ENCODE measurements at places on chromosomes 2 and 18.

- DNase-seq, result no peak
Measured at GRCh38 chr2:85578243-85579180, 1.1 kb downstream of the VAMP8 start.

DNA sequence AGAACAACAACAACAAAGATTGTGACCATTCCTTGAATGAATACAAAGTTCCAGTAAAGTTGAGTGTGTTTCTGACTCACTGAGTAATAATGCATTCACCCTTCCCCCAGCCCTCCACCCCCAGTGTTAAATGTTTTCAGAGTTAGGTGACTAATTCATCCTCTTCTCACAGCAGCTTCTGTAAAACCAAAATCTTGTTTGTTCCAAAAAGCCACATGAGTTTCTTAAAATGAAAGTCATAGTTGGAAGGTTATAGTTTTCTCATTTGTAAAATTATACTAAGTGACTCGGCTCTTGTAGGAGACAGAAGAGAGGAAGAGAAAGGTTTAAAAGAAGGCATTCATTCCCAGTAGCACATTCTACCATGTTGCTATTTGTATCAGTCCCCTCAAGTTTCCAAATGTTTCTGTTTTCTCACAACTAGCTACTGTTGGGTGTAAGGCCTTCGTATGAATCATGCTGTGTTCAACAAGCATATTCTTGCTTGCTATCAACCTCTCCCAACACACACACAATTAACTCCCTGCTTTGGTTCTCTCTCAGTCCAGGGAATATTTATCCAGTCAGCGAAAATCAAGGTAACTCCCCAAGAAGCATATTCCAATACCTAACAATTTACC lies 75.3 kb downstream of the MBD2 start:
- no peak for DNase-seq

GRCh38 chr2:219109471-219109870 lies 48.8 kb upstream of the IHH start:
- DNase-seq, result no peak

GRCh38 chr2:85215448-85216401 lies 82.5 kb downstream of the TCF7L1 start:
- DNase-seq, result no peak

DNA sequence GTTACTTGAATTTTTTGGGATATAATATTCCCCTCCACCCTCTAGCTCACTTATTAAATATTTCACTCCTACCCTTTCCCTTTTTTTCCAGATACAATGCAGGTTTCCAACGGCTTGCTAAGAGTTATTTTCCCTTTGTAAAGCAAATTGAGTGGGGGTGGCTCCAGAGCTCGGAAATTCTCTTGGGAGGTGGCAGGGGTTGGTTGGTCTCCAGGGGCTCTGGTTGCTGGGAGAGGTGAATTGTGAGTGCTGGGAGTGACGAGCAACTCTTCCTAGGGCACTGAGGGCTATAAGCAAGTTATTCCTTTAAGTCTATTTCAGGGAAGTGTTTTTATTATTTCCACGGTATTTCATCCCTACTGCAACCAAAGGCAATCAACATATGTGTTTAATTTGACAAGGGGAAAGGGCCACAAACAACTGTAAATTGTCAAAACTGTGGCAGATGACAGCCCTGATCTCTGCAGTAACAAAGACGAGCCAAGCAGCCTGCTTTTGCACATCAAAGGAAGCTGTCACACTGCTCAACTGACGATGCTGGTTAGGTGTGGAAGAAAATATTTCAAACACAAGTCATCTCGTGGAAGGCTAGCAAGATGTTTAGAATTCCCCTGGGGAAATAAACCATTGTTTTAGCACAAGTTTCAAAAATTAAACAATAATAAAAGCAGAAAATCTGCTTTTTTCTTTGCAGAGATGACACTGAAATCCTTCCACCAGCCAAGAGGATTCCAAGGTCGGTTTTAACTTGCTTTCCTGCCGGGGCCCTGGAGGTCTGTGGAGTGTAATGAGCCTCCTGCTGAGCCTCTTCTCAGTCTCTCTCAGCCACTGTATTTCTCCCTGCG lies 34.8 kb upstream of the ASXL2 start:
- no peak for DNase-seq

- no peak for DNase-seq
Measured at GRCh38 chr18:907115-907884, 2.6 kb downstream of the ADCYAP1 start.

GRCh38 chr2:13714466-13714865 lies 918.1 kb upstream of the LRATD1 start:
- DNase-seq, result no peak

DNA sequence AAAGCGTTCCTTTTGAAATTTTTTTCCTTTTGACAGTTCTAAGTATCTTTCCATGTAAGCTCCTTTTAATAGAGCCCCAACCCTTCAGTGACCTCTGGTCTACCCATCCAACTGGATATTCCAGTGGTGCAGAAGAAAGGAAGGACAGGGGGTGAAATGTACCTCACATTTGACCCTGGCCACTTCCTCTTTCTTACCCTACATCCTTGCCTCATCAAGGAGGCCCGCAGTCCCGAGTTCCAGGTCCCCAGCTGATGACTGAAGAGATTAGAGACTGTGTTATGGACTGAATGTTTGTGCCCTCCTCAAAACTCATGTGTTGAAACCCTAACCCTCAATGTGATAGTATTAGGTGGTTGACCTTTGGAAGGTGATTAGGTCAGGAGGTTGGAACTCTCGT lies 158.1 kb downstream of the RBM43 start:
- DNase-seq, result no peak

GRCh38 chr2:21047141-21048009 lies 3.5 kb upstream of the APOB start:
- DNase-seq, result no peak

DNA sequence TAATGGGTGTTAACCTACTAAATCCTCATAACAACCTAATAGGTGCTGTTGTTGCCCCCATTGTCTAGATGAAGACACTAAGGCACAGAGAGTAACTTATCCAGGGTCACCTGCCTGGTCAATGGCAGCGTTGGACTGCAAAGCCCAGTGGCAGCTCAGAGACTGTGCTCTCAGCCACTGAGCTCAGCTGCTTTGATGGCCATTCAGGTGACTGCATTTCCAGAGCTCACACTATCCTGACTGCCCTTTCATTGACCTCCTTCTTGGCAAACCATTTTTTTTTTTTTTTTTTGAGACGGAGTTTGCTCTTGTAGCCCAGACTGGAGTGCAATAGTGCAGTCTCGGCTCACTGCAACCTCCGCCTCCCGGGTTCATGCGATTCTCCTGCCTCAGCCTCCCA lies 115.2 kb downstream of the MAPK4 start:
- no peak for DNase-seq

DNA sequence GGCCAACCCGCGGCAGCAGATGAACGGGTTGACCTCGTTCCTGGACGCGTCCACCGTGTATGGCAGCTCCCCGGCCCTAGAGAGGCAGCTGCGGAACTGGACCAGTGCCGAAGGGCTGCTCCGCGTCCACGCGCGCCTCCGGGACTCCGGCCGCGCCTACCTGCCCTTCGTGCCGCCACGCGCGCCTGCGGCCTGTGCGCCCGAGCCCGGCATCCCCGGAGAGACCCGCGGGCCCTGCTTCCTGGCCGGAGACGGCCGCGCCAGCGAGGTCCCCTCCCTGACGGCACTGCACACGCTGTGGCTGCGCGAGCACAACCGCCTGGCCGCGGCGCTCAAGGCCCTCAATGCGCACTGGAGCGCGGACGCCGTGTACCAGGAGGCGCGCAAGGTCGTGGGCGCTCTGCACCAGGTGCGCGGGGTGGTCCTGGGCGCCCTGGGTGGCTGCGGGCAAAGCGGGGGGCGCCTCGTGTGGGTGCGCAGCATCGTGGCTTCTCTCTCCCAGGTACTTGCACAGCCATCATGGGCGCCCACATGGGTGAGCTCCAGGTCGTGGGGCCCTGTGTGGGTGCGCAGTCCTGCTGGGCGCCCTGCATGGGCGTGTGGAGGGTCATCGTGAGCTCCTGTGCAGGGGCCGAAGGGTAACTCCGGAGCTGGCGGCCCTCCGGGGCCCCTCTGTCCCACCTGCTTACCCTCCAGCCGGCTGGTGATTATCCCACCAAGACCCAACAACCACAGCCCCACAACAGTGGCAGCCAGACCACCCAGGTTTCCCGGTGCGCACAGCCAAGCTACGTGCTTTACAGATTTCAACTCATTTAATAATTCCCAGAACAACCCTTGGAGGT lies 64.2 kb downstream of the TPO start:
- DNase-seq, result no peak

GRCh38 chr2:7007846-7008741 lies 90.9 kb downstream of the RNF144A start:
- no peak for DNase-seq

- DNase-seq, result no peak
Measured at GRCh38 chr18:58980991-58981390, 116.3 kb downstream of the ZNF532 start.

GRCh38 chr2:85199698-85200097 lies 66.5 kb downstream of the TCF7L1 start:
- DNase-seq, result no peak

Data from stimulated activated CD8-positive, alpha-beta memory T cell treated with anti-CD3 and anti-CD28 coated beads, Interleukin-15, amount 100 ng/mL, for 24 hours (primary cell).